ENCODE measurements at places on chromosomes 7 and 10. TPM values are rescaled to one million over a fixed set of nuclear protein-coding genes. Genes with fewer than 3 reads are reported as not detected.

DNA sequence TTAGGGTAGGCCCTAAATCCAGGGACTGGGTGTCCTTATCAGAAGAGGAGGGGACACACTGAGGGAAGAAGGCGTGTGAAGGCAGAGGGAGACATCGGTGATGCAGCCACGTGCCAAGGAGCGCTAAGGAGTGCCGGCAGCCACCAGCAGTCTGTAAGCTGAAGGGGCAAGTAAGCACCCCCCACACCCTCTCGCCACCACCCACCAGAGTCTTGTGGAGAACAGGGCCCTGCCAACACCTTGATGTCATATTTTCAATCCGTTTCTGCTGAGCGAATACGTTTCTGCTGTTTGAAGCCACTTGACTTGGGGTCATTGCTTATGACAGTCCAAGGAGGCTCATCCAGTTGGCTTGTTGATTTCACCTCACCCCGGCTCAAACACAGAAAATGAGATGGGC, 37.9 kb downstream of the RGS10 start:
- H3K4me1 ChIP-seq: peaks cover 88% of the 10 kb centered on the region
- H3K27me3 ChIP-seq: no peaks in the 10 kb centered on the region
- peak overlapping the region; percentile 99 for H3K27ac ChIP-seq
- H3K36me3 ChIP-seq: peaks cover 81% of the 10 kb centered on the region
- DNase-seq: no peak

- H3K4me1 ChIP-seq: no peaks in the 10 kb centered on the region
- no peaks in the 10 kb centered on the region for H3K36me3 ChIP-seq
- no peak overlapping the region for H3K27ac ChIP-seq
- peaks cover 8% of the 10 kb centered on the region for H3K27me3 ChIP-seq
Measured at GRCh38 chr10:131802996-131803395, 97.8 kb upstream of the PPP2R2D start.

GRCh38 chr7:85474234-85474633, 287.4 kb upstream of the SEMA3D start:
- H3K27me3 ChIP-seq: no peaks in the 10 kb centered on the region
- no peak for DNase-seq
- H3K4me1 ChIP-seq: peaks cover 6% of the 10 kb centered on the region
- no peak overlapping the region for H3K27ac ChIP-seq

DNA sequence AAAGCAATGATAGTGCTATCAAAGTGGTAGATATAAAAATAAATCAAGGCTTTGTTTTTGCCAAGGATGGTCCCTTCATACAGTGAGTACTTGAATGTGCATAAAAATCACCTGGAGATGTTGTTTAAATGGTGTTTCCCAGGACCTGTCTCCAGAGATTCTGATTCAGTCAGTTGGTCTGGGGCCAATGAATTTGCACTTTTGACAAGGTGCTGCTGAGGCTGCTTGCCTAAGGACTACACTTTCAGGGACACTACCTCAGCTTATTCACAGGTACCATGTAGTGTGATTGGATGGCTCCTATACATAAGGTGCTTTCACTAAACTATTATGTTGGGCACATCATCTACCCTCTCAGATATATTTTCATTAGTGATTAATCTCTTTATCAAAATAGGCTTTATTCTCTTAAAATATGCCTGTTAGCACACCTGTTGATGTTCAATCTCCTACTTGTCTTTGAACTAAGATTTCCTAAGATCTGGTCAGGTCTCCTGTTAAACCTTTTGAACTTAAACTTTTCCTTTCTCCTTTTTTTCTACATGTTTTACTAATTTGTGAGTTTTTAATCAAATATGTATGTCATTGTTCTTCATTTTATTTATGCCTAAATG, 24.3 kb downstream of the CAPZA2 start:
- no peak for DNase-seq
- H3K4me1 ChIP-seq: peaks cover 24% of the 10 kb centered on the region
- no peak overlapping the region for H3K27ac ChIP-seq
- peaks cover 45% of the 10 kb centered on the region for H3K36me3 ChIP-seq
- no peaks in the 10 kb centered on the region for H3K27me3 ChIP-seq

DNA sequence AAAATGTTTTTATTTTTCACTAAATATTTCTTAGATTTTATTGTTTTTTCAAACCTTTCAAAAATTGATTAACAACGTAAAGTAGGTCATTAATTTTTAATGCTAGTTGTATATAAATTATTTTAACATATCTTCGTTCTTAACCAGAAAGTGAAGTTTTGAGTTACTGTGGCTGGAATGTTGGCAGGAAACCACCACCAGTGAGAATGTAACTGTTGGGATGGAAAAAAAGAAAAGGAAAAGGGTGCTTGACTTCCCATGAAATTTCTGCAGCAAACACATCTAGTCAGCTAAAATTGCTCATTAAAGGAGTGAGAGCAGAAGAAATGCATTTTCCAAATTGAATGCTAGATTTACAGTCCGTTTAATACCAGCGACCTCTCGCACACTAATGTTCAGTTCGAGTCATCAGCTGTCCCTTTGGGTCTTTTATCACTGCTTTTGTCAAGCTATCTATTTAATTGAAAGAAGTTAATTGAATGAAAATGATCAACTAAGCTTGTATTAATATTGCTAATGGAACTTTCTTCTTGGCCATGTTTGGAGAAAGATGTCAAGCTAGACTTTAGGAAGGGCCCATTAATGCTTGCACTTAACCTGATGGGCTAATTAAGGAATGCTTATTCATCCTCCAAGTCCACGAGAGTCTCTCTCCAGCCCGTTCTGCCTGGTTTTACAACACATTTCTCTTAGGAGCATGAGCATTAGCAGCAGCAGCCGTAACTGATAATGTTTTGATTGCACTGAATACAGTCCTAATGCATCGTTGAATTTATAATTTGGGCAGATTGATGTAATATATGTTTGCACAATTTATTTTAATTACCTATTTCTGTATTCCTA, 70.1 kb downstream of the UBE3C start:
- no peak for DNase-seq
- H3K4me1 ChIP-seq: no peaks in the 10 kb centered on the region
- no peak overlapping the region for H3K27ac ChIP-seq
- H3K27me3 ChIP-seq: no peaks in the 10 kb centered on the region
- H3K36me3 ChIP-seq: peaks cover 14% of the 10 kb centered on the region
- no peak overlapping the region for H3K4me3 ChIP-seq

Gene TAS2R4
- total RNA-seq: 0.28 TPM

Gene BAG3
- 17.5 TPM for total RNA-seq

Gene MEOX2
- total RNA-seq: not detected

Gene RGR
- not detected for total RNA-seq

Gene SLC26A3
- total RNA-seq: not detected

Gene NPC1L1
- total RNA-seq: not detected

Gene ZNF736
- total RNA-seq: 24.6 TPM

DNA sequence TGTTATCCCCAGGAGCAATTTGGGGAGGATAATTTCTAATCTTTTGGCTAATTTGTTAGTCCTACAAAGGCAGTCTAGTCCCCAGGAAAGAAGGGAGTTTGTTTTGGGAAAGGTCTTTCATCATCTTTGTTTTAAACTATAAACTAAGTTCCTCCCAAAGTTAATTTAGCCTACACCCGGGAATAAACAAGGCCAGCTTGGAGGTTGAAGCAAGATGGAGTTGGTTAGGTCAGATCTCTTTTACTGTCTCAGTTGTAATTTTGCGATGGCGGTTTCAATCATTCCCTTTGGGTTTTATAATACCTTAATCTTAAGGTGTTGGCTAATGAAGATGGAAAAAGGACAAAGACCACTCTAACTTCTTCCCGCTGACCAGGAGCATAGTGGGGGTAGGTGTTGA, 166.4 kb upstream of the NAMPT start:
- no peak overlapping the region for H3K27ac ChIP-seq
- peaks cover 7% of the 10 kb centered on the region for H3K4me1 ChIP-seq
- peaks cover 9% of the 10 kb centered on the region for H3K36me3 ChIP-seq
- DNase-seq: no peak
- peaks cover 37% of the 10 kb centered on the region for H3K27me3 ChIP-seq

GRCh38 chr7:26584987-26585665, 279.3 kb downstream of the SKAP2 start:
- DNase-seq: no peak
- H3K36me3 ChIP-seq: no peaks in the 10 kb centered on the region
- no peak overlapping the region for H3K4me3 ChIP-seq
- H3K4me1 ChIP-seq: no peaks in the 10 kb centered on the region

- H3K27ac ChIP-seq: no peak overlapping the region
- peaks cover 10% of the 10 kb centered on the region for H3K36me3 ChIP-seq
- H3K4me1 ChIP-seq: peaks cover 13% of the 10 kb centered on the region
- DNase-seq: no peak
Measured at GRCh38 chr7:128197589-128197988, 43.5 kb upstream of the LEP start.
